ENCODE measurements at places on chromosomes 11 and 22.

GRCh38 chr11:72932132-72932570 lies 117.9 kb downstream of the ATG16L2 start:
- peak; percentile 52 for DNase-seq

- no peak for DNase-seq
These were observed 15.6 kb upstream of the OR51L1 start for GRCh38 chr11:4979036-4979435.

DNA sequence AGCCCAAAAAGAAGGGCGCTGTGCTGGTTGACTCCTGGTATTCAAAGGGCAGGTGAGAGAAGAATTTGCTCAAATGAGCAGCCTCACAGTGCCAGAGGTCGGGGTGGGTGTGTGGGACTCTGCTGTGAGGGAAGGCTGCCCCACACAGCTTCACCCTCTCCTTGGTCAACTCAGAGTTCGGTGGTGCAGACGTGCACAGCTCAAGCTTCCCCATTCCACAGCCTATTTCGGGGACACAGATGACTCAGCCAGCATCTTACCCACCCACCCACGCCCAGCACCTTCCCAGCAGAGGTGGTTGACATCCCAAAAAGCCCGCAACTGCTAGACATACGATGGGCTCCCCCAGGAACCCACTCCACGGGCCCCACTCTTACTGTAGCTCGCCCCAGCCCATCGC lies 46.5 kb upstream of the CCND1 start:
- no peak for DNase-seq

DNA sequence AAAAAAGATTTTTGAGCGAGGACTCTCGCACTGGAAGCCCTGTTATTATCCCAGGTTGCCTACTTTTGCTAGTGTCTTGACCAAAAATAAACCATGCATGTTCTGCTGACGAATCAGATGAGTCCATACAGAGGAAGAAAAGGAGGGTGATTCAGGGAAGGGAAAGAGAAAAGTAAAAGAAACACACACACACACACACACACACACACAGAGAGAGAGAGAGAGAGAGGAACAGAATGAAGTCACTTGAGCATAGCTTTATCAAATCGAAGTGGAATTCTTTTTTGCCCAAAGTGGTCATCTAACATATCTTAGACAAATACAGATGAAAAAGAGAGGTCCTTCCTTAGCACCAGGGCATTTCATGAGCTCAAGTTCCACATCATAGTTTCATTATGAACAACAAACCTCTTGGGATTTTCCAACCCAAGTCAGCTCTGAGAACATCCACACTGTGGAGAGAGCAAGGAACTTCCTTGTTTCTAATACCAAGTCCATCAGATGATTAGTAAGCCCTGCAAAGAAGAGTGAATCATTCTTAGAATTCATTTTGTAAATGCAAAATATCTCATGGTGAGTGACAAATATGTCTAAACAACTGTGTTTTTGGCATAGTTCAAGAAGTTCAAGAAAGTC lies 7.7 kb upstream of the MMP12 start:
- DNase-seq, result peak; percentile 78

- no peak for DNase-seq
These were observed 105.7 kb upstream of the AKIP1 start for GRCh38 chr11:8805296-8805695.

GRCh38 chr22:49373801-49374226 lies 453.9 kb downstream of the BRD1 start:
- DNase-seq, result no peak

GRCh38 chr22:27791159-27791858 lies 10.2 kb downstream of the MN1 start:
- DNase-seq, result no peak

- peak; percentile 73 for DNase-seq
These were observed 126.3 kb downstream of the C11orf91 start for GRCh38 chr11:33574331-33574730.

- DNase-seq, result peak; percentile 57
These were observed 18.8 kb downstream of the DDX25 start for GRCh38 chr11:125923012-125923579.

- DNase-seq, result no peak
These were observed 10.2 kb downstream of the TMEM121B start for GRCh38 chr22:17110791-17111550.

- DNase-seq, result no peak
These were observed 420.6 kb downstream of the RAB38 start for GRCh38 chr11:87754685-87755084.

DNA sequence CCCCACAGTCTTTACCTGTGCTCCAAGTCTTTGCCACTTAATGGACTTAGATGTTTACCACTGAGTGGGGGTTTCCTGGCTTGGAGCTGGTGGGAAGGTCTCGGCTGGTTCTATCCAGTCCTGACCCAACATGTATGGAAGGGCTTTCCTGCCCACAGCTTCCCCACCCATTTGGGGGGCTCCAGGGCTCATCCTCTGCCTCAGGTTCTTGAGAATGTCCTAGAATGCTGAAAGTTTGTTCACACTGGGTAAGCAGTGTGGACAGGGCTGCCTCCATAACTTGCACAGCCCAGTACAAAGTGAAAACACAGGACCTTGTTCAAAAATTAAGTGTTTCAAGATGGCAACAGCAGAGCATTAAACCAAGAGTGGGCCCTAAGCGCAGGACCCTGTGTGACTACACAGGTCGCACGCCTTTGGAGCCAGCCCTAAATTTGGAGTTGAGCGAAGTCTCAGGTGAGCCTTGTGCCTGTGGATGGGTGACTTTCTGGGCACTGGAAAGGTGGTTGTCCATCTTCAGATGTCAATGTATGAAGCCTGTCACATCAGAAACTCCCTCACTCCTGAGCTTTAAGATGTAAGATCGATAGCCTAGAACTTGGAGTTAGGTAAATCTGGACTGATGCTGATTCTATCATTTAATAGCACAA lies 72.7 kb upstream of the NARS2 start:
- DNase-seq, result no peak

GRCh38 chr22:47259049-47259448 lies 496.6 kb downstream of the TBC1D22A start:
- DNase-seq, result no peak

DNA sequence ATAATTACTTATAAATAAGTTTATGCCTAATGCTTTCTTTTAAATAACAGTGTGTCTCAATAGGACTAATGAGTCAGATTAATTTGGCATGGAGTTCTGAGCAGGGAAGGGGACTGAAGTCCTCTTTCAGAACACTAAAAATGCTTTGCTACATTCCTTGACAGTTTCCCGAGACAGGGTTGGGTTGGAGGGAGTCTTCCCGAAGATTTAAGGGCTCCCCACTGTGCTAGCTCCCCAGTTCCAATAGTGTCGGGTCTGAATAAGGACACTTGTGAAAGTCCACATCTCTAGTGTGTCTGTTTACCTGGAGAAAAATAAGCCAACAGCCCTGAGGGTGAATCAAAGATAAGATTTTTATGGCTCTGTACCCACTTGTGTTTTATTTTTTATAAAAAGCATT lies 41.8 kb upstream of the HSD17B12 start:
- no peak for DNase-seq

DNA sequence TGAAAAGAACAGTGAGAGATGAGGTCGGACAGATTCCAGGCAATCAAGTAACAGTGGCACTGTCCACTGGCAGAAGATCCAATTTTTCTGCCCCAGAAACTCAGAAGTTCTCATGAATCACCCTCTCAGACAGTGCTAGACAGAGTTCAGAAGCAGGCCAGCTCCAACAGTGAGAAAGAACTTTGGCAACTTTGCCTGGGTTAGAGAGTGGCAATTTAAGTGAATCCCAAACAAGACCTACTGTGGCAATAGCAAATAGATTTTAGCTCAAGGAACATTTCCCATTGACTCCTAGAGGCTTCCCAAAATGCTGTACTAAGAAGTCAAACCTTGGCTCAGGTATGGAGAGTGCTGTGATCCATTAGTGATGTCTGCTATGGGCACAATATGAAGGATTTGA lies 12.3 kb downstream of the CD44 start:
- DNase-seq, result no peak

DNA sequence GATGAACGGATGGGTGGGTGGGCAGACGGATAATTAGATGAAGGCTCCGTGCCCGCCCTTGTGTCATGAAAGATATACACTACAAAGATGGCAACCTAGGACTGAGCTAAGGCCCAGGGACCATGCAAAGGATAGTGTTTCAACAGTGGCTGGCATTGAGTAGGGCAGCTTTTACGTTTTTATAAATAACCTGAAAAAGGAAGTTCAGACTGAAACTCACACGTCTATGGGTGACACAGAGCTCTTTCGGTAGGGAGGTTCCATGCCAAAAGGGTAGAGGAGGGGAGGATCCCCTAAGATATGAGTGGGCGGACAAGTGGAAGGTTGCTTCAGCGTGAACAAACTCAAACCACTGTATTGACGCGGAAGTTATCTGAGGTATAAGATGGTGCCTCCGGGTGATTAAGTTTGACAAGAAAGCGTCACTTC lies 90.5 kb downstream of the UBASH3B start:
- no peak for DNase-seq

DNA sequence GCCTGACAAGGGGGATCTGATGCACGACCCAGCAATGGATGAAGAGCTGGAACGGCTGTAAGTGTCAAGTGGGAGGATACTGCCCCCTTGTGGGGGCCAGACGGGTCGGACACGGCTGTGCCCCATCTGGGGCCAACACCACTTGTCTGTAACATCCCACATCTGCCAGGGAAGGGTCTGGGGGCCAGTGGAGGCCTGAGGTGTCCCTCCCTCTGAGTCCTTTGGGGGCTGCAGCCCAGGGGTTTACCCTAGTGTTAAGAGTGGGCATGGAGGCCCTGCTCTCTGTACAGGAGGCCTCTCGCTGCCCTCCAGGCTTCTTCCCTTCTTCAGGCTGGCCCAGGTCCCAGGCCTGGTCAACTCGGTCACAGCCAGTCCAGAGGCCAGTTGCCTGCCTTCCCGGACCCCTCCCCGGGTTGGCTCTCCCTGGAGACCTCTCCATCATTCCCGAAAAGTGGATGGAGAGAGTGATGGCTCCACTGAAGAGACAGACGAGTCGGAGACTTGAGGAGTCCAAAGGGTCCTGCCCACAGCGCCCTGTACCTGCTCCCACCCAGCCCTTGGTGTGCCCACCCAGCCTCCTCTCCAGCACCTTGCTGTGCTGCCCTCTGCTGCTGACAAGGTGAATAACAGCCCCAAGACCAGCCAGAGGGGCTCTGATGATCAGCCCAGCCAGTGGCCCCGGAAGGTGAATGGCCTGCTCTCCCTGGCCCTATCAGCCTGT lies 15.4 kb downstream of the ARFGAP2 start:
- peak; percentile 68 for DNase-seq

GRCh38 chr11:13818325-13818724 lies 144.2 kb upstream of the SPON1 start:
- DNase-seq, result no peak

Measured in fibroblast of skin of abdomen (primary cell).